ENCODE measurements at places on chromosomes 13 and 19.

DNA sequence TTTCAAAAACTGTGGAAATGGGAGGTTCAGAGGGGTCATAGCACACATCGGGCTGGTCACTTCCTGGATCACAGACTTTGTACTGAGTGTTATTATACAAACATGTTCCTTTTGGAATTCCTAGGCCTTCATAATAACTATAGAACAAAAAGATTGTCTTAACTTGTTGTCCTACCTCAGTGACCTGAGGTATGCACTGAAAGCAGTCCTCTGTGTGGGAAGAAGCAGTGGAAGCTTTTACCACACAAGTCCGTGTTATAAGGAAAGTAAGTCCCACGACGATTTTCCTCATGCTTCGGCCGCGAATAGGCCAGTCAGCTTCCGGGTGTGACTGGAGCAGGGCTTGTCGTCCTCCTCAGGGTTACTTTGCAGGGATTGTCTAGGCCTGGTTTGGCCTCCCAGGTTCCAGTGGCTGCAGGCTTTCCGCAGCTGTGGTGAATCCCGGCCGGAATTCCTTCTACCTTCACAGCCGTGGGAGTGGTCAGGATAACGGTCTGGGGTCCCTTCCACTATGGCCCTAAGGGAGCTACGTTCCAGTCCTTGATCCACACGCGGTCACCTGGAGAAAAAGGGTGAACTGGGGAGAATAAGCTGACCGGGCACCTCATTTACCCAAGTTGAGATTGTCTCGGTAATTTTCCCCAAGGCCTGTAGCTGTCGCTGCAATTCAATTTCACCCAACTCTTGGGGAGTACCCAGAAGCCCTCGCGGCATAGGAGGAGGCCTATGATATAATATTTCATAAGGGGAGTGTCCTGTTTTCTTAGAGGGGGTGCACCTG lies 16.0 kb downstream of the NAPSA start:
- no peak for DNase-seq

DNA sequence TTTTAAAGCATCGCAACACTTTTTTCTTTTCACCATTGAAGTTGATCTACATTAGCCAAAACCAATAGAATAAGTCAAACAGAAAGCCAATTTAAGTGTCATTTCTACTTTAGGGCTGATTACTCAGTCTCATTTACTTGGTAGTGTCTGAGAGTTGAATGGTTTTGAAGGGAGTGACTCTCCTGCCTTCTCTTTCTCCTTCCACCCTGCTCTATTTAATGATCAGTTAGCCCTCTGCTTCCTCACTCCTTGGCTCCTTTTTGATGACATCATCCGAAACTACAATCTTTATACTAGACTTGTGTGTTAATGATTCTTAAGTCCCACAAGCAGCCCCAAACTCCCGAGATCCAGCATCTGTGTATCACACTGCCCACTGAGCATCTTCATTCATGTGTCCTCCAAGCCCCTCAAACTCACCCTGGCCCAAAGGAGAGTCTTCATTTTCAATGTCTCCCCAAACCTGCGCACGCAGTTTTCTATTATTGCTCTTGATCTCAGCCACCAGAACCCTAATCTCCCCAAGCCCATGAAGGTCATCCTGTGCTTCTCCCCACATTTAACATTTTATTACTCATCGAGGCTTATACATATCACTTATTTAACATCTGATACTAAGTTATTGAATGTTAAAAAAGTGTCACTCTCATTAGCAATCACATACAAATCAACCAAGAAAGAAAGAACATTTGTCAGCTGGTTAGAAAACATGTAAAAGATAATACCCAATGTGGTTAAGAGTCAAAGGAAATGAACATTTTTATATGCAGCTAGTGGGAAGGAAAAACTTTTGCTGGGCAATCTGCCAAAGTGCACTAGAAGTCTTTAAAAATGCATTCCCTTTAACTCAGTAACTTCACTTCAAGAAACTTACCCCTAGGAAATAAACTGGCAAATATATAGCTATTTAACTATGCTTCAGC lies 32.2 kb upstream of the ARGLU1 start:
- DNase-seq = no peak

DNA sequence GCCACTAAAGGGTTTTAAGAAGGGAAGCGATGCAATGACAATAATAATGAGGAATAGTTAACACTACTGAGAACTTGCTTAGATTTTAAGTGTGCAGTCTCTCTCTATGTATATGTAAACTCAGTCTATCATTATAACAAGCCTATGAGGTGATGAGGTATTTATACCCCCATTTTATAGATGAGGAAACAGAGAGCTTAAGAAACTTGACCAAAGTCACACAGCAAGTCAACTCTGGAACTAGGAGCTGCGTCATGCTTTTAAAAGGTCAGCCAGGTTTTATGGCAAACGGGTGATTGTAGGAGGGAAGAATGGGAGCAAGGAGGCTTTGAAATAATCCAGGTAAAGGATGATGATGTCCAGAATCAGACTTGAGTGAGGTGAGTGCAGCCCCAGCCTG lies 103.4 kb downstream of the TM9SF2 start:
- DNase-seq = no peak

DNA sequence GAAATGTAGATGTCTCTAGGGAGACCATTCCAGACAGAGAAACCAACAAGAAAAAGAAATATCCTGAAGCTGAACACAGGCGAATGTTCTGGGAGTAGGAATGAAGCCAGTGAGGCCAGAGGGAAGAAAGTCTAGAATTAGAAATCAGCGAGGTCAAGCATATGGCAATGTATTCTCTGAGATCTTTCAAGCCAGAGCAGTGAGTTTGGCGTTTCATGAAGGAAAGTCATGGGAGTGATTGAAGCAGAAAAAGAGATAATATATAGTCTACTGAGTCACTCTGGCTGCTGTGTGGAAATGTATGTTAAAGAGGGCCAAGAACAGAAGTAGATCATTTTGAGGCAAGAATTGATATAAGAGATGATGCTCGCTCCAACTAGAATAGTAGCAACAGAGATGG lies 576.0 kb downstream of the PCDH17 start:
- DNase-seq = no peak

DNA sequence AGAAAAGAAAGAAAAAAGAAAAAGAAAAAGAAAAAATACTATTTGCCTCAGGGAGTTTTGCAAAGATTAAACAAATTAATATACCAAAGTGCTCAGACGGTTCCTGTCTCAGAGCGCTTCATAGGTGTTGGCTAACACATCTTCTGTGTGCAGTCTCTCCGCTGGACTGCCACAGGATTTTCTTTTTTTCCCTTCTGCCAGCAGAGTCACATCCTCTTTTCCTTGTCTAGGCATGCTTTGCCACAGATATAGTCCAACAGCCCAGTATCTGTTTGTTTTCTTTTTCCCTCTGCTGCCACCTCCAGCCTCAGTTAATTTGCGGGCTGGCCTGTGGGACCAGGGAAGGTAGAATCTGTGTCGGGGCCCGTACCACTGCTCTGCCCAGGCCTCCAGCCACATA lies 3.4 kb upstream of the URAD start:
- DNase-seq = no peak

- DNase-seq = peak; percentile 88
Observed at GRCh38 chr19:30848636-30849425, 476.6 kb downstream of the ZNF536 start.

GRCh38 chr13:19161308-19161707 lies 20.3 kb downstream of the TUBA3C start:
- DNase-seq = no peak

DNA sequence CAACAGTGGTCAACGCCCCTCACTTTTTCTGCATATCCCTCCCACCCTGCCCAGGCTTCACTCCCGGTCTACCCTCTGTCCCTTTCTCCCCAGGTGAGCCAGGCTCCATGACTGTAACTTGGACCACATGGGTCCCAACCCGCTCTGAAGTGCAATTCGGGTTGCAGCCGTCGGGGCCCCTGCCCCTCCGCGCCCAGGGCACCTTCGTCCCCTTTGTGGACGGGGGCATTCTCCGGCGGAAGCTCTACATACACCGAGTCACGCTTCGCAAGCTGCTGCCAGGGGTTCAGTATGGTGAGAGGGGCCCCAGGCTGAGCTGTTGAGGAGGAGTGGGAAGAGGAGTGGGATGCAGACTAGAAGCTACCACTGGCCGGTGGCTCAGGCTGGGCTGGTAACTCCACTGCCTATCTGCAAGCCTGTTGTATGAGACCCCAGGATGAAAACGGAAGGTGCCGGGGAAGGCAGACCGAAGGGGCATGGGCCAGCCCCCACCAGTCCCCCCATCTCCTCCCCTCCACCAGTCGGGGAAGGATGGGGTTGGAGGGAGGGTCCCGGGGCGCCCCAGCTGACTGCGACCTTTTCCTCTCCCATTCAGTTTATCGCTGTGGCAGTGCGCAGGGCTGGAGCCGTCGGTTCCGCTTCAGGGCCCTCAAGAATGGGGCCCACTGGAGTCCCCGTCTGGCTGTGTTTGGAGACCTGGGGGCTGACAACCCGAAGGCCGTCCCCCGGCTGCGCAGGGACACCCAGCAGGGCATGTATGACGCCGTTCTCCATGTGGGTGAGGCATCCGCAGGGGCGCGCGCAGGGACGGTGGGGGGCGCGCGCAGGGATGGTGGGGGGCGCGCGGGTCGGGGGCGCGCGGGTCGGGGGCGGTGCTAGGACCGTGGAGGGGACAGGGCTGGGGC lies 14.4 kb downstream of the ACP7 start:
- no peak for DNase-seq

GRCh38 chr13:108961542-108962125 lies 332.2 kb downstream of the MYO16 start:
- DNase-seq = peak; percentile 87

- no peak for DNase-seq
Observed at GRCh38 chr13:97114651-97115050, 107.5 kb upstream of the MBNL2 start.

Data from spinal cord (tissue), 10 donors.